ENCODE measurements at places on chromosomes 2 and 18.
A peak's percentile ranks its signal among the peaks of the same experiment; 100 is the strongest.

- no peak for DNase-seq
- peaks cover 66% of the 10 kb centered on the region for H3K4me1 ChIP-seq
- no peaks in the 10 kb centered on the region for H3K27me3 ChIP-seq
- peaks cover 48% of the 10 kb centered on the region for H3K36me3 ChIP-seq
Measured at GRCh38 chr2:101706819-101707177, 9.3 kb downstream of the MAP4K4 start.

GRCh38 chr18:30271716-30272115 lies 770.8 kb downstream of the DSC3 start:
- no peak for DNase-seq
- no peaks in the 10 kb centered on the region for H3K4me1 ChIP-seq
- H3K4me3 ChIP-seq = no peak overlapping the region
- H3K27ac ChIP-seq = no peak overlapping the region

DNA sequence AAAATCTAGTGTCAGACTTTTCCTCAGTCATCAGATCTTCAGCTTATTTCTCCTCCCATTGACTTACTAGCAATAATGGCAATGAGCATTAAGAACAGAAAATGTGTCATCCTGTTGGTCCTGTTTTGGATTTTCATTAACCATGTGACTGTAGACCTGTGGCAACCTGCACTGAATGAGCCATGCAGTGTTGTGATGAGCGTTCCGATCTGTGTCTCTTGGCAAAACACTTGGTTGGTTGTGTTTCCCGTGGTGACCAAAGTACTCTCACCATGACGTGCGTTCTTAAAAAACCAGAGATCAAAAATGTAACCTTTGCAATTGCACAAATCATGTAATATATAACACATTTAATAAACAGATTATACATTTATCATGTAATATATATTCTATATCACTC lies 138.6 kb downstream of the MAP3K20 start:
- peaks cover 6% of the 10 kb centered on the region for H3K36me3 ChIP-seq
- H3K4me1 ChIP-seq = peaks cover 10% of the 10 kb centered on the region
- DNase-seq = no peak
- H3K4me3 ChIP-seq = no peak overlapping the region
- H3K27ac ChIP-seq = no peak overlapping the region

DNA sequence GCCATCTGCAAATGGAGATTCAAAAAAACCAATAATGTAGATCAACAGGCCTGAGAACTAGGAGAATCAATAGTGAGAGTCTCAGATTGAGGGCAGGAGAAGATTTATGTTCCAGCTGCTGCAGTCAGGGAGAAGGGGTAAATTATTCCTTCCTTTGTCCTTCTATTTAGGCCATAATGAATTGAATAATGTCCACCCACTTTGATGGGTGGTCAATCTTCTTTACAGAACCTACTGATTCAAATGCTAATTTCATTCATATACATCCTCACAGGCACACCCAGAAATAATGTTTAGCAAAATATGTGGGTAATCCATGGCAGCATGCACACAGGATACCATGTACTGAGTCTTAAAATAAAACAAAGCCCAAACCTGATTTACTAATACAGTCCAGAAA lies 695.3 kb upstream of the REG3G start:
- H3K36me3 ChIP-seq = no peaks in the 10 kb centered on the region
- no peaks in the 10 kb centered on the region for H3K27me3 ChIP-seq
- H3K27ac ChIP-seq = no peak overlapping the region
- H3K4me1 ChIP-seq = no peaks in the 10 kb centered on the region
- DNase-seq = no peak
- no peak overlapping the region for H3K4me3 ChIP-seq

GRCh38 chr2:72931280-72931910 lies 14.1 kb downstream of the EMX1 start:
- peaks cover 4% of the 10 kb centered on the region for H3K4me1 ChIP-seq
- no peaks in the 10 kb centered on the region for H3K36me3 ChIP-seq
- H3K27ac ChIP-seq = no peak overlapping the region
- H3K4me3 ChIP-seq = no peak overlapping the region
- peaks cover 6% of the 10 kb centered on the region for H3K27me3 ChIP-seq
- no peak for DNase-seq

- H3K4me1 ChIP-seq = peaks cover 2% of the 10 kb centered on the region
- no peak for DNase-seq
- peaks cover 78% of the 10 kb centered on the region for H3K36me3 ChIP-seq
- no peaks in the 10 kb centered on the region for H3K27me3 ChIP-seq
- no peak overlapping the region for H3K4me3 ChIP-seq
Measured at GRCh38 chr2:239178954-239179353, 221.9 kb downstream of the HDAC4 start.

DNA sequence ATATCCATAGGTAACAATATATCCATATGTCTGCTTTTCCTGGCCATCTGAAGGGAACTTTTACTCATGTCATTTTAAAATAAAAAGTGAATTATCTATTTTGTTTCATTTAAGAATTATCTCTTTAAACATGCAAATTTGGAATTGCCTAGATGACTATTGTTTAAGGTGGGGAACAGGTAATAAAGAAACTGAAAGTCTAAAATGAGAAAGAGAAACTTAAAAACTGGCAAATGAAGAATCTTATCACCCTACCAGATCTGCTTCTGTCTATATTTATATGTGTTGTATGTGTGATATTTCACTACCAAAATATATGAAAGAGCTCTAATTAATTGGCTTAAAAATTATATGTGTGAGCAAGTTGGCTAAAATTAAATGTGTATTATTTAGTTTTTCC lies 243.2 kb upstream of the KCNH7 start:
- no peak overlapping the region for H3K27ac ChIP-seq
- H3K36me3 ChIP-seq = no peaks in the 10 kb centered on the region
- DNase-seq = no peak
- H3K4me3 ChIP-seq = no peak overlapping the region
- no peaks in the 10 kb centered on the region for H3K27me3 ChIP-seq

DNA sequence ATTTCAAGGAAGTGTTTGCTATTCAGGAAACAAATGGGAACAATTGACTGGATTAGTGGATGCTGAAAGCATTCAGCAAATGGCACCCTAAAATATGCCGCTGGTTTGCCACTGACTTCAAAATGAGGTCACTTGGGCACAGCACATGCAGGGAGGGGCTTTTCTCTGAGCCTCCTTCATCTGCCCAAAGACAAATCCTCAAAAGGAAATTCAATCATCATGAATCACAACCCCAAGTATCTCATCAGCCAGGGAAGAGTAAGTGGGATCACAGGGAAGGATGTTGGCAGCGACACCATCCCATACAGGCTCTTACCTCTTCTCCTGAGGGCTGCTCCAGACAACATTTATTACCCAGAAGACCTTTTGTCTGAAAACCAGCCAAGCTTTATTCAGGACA lies 14.4 kb upstream of the SP140L start:
- peaks cover 20% of the 10 kb centered on the region for H3K4me1 ChIP-seq
- H3K4me3 ChIP-seq = no peak overlapping the region

DNA sequence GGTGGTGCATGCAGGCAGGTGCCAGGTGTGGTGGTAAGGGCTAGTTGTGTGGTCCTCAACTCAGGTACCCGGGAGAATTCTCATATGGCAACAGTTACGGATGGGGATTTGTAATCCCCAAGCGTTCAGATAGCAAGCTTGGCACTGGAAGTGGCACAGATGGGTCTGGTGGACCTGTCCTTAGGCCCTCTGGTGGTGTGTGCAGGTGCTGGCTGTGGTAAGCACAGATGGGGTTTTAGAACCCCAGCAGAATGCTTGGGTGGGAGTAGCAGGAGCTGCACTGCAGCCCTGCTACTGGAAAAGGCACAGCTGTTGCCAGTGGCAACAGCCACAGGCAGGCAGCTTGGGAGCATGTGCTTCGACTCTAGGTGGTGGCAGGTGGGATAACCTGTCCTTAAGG lies 948.2 kb upstream of the FAM98A start:
- no peak for DNase-seq
- no peaks in the 10 kb centered on the region for H3K4me1 ChIP-seq
- no peaks in the 10 kb centered on the region for H3K27me3 ChIP-seq
- H3K27ac ChIP-seq = no peak overlapping the region
- no peak overlapping the region for H3K4me3 ChIP-seq

GRCh38 chr18:23238651-23239349 lies 103.5 kb downstream of the CABLES1 start:
- no peak for DNase-seq
- H3K36me3 ChIP-seq = peaks cover 57% of the 10 kb centered on the region
- peak overlapping the region; percentile 85 for H3K27ac ChIP-seq
- H3K27me3 ChIP-seq = no peaks in the 10 kb centered on the region

DNA sequence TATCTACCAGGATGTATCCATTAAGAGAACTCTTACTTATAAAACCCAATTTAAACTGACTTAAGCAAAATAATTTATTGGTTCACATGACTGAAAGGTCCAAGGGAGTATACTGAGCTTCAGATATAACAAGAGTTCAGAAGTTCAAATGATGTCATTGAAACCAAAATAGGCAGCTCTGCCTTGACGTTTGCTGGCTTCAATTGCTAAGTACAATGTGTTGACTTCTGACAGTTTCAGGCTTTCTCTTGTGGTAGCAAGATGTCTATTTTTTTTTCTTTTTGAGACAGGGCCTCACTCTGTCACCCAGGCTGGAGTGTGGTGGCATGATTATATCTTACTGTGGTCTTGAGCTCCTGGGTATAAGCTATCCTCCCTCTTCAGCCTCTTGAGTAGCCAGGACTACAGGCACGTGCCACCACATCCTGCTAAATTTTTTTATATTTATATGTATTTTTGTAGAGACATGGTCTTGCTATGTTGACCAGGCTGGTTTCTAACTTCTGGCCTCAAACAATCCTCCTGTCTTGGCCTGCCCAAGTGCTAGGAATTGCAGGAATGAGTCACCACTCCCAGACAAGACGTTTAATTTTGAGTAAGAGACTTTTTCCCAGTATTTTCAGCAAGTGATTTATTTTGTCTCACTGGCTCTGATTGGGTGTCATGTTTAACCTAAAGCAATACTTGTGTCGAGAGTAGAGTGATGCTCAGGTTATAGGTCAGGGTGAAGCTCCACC lies 184.8 kb downstream of the NR4A2 start:
- H3K4me3 ChIP-seq = no peak overlapping the region
- no peak for DNase-seq
- no peaks in the 10 kb centered on the region for H3K4me1 ChIP-seq
- no peaks in the 10 kb centered on the region for H3K27me3 ChIP-seq
- no peak overlapping the region for H3K27ac ChIP-seq
- H3K36me3 ChIP-seq = no peaks in the 10 kb centered on the region

DNA sequence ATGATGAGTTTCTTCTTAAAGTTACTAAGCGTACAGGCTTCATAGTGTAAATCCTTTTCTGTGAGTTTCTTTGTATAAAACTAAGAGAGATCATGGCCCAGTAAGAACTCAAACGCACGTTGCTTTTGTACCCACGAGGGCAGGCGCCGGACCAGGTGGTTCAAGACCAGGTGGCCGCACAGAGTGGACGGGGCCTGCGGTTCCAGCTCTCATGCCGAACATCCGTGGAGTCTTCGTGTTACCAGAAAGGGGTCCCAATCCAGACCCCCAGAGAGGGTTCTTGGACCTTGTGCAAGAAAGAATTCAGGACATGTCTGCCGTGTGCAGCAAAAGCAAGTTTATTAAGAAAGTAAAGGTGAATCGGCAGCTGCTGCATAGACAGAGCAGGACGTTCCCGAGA lies 53.0 kb downstream of the KCNG2 start:
- H3K27ac ChIP-seq = no peak overlapping the region
- H3K36me3 ChIP-seq = no peaks in the 10 kb centered on the region
- peaks cover 1% of the 10 kb centered on the region for H3K27me3 ChIP-seq
- no peak for DNase-seq
- no peaks in the 10 kb centered on the region for H3K4me1 ChIP-seq

DNA sequence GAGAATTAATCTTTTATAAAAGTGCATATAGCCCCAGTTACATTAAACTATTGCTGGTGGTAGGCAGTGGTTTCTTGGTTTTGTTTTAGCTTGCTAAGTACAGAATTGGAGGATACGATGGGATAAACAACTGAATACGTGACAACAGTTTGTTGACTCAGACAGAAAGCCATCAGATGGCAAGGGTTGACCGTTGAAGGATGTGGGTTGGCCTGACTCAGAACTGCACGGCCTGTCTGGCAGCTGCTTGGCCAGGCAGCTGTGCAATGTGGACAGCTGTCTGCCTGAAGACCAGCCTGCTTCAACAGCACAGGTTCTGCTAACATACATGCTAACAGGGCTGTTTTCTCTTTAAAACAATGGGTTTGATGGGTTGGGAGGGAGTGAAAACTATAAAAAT lies 46.6 kb downstream of the PRKRA start:
- H3K4me3 ChIP-seq = peak overlapping the region; percentile 60
- DNase-seq = peak; percentile 50
- peak overlapping the region; percentile 93 for H3K27ac ChIP-seq
- peaks cover 4% of the 10 kb centered on the region for H3K36me3 ChIP-seq
- H3K4me1 ChIP-seq = peaks cover 36% of the 10 kb centered on the region

DNA sequence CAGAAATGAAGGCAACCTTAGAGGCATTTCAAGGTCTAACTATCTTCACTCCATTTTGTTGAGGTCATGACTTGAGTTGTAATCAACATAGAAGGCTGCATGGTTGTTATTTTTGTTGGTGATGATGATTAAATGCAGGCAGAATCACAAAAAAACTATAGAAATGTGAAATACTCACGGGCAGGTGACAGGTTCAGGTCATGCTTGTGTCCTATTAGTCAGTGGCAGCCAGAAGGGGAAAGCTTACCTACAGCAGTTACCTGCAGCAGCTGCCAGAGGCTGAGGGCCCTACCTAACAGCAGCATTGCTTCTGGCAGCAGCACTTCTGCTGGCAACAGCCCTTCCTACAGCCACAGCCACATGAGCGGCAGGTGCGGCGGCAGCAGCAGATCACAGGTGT lies 394 bp downstream of the SCYGR3 start:
- DNase-seq = no peak
- peaks cover 3% of the 10 kb centered on the region for H3K4me1 ChIP-seq
- H3K36me3 ChIP-seq = no peaks in the 10 kb centered on the region
- peaks cover 10% of the 10 kb centered on the region for H3K27me3 ChIP-seq
- H3K27ac ChIP-seq = no peak overlapping the region

DNA sequence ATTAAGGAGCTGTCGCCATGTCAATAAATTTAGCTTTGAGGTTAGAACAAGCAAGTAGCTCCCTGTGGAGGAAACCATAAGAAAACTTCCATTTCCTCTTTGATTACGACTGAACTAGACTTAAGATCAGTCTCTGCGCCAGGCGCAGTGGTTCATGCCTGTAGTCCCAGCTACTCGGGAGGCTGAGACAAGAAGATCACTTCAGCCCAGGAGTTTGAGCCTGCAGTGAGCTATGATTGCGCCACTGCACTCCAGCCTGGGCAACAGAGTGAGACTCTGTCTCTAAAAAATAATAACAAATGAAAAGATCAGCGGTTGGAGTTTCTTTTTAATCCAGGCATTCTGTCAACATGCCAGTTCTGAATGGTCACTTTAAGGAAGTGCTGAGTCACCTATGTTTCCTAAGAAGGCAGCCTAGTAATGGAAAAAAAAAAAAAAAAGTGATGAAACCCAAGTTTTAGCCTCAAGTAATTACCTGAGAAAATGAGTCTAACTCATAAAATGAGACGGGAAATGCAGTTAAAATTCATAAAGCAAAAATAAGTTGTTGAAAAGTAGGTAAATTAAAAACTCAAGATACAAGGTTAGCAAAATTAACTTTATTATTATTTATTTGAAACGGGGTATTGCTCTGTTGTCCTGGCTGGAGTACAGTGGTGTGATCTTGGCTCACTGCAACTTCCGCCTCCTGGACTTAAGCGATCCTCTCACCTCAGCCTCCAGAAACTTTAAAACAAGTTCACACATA lies 10.2 kb downstream of the C18orf32 start:
- H3K36me3 ChIP-seq = peaks cover 32% of the 10 kb centered on the region
- H3K27ac ChIP-seq = peak overlapping the region; percentile 44
- H3K27me3 ChIP-seq = peaks cover 4% of the 10 kb centered on the region
- H3K4me3 ChIP-seq = no peak overlapping the region

GRCh38 chr2:157320409-157320808 lies 5.2 kb downstream of the ERMN start:
- peaks cover 28% of the 10 kb centered on the region for H3K36me3 ChIP-seq
- no peaks in the 10 kb centered on the region for H3K27me3 ChIP-seq
- DNase-seq = no peak
- no peak overlapping the region for H3K4me3 ChIP-seq
- peaks cover 9% of the 10 kb centered on the region for H3K4me1 ChIP-seq
